Fibroblast of lung (primary cell): ENCODE measurements at places on chromosomes 7 and 10. TPM values are rescaled to one million over a fixed set of nuclear protein-coding genes. Genes with fewer than 3 reads are reported as not detected.

- H3K36me3 ChIP-seq, result no peaks in the 10 kb centered on the region
- DNase-seq, result no peak
- no peak overlapping the region for H3K4me3 ChIP-seq
Measured at GRCh38 chr10:1646332-1646731, 91.0 kb downstream of the ADARB2 start.

GRCh38 chr10:69639291-69640195 is 9.5 kb downstream of the FAM241B start:
- no peak overlapping the region for H3K27ac ChIP-seq
- no peaks in the 10 kb centered on the region for H3K36me3 ChIP-seq
- DNase-seq, result peak; percentile 43

- H3K27ac ChIP-seq, result peak overlapping the region; percentile 16
- no peaks in the 10 kb centered on the region for H3K36me3 ChIP-seq
- H3K27me3 ChIP-seq, result no peaks in the 10 kb centered on the region
- peaks cover 14% of the 10 kb centered on the region for H3K4me1 ChIP-seq
- H3K4me3 ChIP-seq, result no peak overlapping the region
- peak; percentile 78 for DNase-seq
Measured at GRCh38 chr7:105782391-105783042, 93.9 kb downstream of the ATXN7L1 start.

The HNRNPF gene
- total RNA-seq, result 217 and 293 TPM in 2 replicates

The TMEM225B gene
- total RNA-seq, result 0.51 and 1.2 TPM in 2 replicates
